ENCODE measurements at places on chromosomes 3 and 15. TPM values are rescaled to one million over a fixed set of nuclear protein-coding genes. Genes with fewer than 3 reads are reported as not detected.

CD86 gene
- 2.1 TPM for polyA plus RNA-seq

- no peak for DNase-seq
Observed at GRCh38 chr3:9151240-9151639, 98.2 kb downstream of the SRGAP3 start.

DNA sequence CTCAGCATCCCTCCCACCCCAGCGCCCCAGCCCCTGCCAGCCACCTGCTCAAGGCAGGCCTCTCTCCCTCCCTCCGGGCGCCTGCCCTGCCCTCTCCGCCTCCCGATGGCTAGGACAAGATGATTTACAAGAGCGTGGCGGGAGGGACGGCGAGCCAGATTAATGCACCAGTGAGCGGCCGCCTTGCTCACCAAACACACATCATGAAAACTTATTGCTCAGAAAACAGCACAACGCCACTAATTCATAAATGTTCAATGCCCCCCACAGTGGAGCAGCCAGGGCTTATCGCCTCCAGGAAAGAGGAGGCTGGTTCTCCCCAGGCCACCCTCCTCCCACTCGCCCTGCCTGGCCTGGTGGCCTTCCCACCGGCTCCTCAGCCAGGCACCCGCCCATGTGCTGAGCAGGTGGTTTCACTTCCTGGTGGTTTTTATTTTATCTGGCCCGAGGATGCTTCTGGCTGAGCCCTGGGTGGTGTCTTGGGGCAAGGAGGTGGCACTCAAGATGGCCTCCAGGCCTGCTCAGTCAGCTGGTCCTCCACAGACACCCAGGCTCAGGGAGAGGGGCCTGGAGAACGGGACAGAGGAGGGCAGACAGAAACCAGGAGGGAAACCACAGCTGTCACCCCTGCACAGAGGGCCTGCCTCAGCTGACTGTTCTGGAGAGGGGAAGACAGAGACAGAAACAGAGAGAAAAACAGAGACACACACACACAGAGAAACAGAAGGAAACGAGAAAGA lies 284.9 kb downstream of the UACA start:
- DNase-seq = no peak

GHSR gene
- polyA plus RNA-seq = not detected

LRCH3 gene
- 52.1 TPM for polyA plus RNA-seq

CACNA2D2 gene
- 33.6 TPM for polyA plus RNA-seq

IL17RD gene
- 12.2 TPM for polyA plus RNA-seq

- DNase-seq = no peak
Observed at GRCh38 chr3:61650719-61651410, 89.5 kb downstream of the PTPRG start.

DNA sequence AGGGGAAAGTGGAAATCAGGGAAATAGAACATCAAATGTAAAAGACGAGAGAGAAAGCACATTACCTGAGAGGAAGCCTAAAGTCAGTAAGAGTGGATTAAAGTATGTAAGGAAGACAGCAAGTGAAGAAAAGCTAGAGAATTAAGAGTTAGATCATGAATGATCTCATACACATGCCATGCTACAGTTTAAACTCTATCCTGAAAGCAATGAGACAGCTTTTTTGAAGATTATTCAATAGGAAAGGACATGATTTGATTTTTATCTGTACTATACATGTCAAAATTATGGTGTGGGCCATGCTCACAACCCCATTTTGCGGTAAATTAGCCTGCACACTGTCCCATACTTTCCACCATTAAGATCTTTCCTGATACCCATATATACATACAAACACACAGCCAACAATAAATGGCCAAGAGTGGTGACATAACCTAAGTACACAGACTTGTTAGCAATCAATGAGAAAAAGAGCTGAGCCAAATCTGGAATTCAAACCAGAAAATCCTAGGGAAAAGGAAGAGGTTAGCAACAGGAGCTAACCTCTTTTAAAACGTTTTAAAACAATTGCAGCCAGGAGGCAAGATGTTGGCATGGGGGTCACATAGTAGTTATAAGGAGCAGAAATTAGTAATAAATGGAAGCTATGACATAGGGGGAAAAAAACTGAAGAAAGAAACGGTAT lies 4.5 kb downstream of the MYO9A start:
- DNase-seq = no peak

GRCh38 chr3:119222391-119222790 lies 18.3 kb downstream of the B4GALT4 start:
- peak; percentile 52 for DNase-seq

- DNase-seq = no peak
Observed at GRCh38 chr15:96046620-96047240, 283.8 kb upstream of the NR2F2 start.

- DNase-seq = no peak
Observed at GRCh38 chr15:98505611-98506031, 142.7 kb upstream of the IGF1R start.

SGO1 gene
- polyA plus RNA-seq = 7.0 TPM

GP9 gene
- 2.4 TPM for polyA plus RNA-seq

DNA sequence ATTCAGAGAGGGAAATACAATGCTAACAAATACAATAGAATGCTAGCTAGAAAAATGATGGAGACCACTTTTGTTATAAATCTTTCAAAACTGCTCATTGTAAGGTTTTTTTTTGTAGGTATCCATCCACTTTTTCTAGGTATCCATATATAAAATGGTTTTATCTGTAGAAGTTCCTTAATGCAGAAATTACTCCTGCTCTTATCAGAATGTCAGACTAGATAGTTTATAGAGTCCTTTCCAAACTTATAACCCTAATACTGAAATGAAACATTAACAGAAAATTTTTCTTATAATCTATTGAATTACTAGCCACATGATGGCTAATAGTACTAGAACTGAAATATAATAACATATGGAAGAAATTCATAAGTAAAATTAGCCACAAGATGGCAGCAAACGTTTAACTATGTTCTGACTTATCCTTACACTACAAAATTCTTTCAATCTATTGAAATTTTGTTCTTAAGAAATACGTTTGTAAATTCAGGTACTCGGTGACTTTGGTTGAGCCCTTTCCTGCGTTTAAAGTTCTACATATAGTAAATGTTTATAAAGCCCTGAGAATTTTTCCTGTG lies 58.5 kb downstream of the ECT2 start:
- peak; percentile 51 for DNase-seq

- DNase-seq = no peak
Observed at GRCh38 chr3:142694225-142694624, 29.6 kb upstream of the TRPC1 start.

- no peak for DNase-seq
Observed at GRCh38 chr3:81891055-81891895, 129.8 kb upstream of the GBE1 start.

GRCh38 chr3:14792691-14793121 lies 26.1 kb upstream of the FGD5 start:
- DNase-seq = no peak

IGSF10 gene
- polyA plus RNA-seq = 34.3 TPM

ZPLD1 gene
- not detected for polyA plus RNA-seq

DNA sequence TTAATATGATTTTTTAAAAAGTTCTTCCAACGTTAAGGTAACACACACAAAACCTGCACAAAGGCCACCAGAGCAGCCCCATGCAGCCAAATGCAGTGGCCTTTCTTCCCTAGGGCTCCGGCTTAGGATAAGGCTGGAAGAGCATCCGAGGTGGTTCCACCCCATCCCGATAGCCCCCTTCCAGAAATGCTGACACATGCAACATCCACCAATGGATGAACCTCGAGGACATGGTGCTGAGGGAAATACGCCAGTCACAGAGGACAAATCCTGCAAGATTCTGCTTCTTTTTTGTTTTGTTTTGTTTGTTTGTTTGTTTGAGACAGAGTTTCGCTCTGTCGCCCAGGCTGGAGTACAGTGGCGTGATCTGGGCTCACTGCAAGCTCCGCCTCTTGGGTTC lies 199.3 kb upstream of the NSMCE3 start:
- no peak for DNase-seq

- DNase-seq = no peak
Observed at GRCh38 chr3:54746722-54747121, 181.1 kb downstream of the LRTM1 start.

APEH gene
- 116 TPM for polyA plus RNA-seq

DNA sequence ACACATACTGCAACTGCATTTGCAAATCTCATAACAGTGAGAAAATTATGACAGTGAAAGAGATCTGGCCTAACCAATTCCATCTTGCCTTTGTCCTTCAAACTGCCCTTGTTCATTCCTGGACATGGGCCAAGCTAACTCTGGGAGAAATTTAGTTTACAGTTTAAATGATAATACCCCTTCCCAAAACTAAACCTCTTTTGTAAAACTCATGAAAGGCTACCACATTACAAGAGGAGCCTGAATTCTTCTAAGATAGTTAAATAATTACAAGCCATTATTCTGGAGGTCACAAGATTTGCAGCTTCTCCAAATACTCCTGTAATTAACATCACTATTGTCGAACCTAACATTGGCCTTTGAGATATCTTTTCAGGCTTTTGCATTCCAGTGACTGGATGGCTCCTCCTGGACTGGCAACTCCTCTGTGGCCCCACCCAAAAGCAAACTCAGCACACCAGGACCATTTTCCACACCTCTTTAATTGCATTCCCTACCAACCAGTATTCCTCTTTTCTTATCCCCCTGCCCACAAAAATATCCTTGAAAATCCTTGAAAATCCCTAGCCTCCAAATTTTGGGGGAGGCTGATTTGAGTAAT lies 8.8 kb upstream of the FAM240A start:
- no peak for DNase-seq

GRCh38 chr15:69025320-69025719 lies 10.8 kb downstream of the NOX5 start:
- no peak for DNase-seq

DNA sequence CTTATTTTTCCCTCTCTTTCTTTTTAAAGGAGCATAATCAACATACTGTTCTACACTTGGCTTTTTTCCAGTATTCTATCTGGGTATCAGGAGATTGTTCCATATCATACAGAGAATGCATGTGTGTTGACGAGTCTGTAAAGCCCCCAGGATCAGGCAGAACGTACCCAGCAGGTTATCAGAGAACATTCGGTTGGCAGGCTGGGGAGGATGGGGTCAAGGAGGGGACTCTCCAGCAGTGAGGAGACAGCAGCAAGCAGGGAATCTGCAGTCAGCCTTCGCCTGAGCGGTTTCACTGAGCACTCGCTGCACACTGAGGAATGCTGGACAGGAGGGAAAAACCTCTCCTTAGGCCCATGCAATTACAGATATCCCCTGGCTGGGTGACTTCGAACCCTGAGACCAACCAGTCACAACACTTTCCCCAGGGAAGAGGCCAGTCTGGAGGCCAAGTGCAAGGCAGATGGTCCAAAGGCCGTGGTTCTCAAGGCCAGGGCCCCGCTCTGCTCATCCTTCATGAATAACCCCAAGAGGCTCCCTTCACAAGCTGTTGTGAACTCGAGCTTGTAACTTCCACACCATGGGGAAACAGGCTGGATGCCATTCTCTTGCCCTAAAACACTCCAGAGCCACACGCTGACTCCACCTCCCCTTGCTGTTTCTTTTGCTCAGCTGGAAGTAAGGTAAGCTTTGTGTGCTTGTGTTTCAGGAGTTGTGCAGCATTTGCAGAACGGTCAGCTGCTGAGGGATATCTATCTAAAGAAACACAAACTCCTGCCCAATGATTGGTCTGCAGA lies 60.1 kb downstream of the PXYLP1 start:
- DNase-seq = no peak

DNA sequence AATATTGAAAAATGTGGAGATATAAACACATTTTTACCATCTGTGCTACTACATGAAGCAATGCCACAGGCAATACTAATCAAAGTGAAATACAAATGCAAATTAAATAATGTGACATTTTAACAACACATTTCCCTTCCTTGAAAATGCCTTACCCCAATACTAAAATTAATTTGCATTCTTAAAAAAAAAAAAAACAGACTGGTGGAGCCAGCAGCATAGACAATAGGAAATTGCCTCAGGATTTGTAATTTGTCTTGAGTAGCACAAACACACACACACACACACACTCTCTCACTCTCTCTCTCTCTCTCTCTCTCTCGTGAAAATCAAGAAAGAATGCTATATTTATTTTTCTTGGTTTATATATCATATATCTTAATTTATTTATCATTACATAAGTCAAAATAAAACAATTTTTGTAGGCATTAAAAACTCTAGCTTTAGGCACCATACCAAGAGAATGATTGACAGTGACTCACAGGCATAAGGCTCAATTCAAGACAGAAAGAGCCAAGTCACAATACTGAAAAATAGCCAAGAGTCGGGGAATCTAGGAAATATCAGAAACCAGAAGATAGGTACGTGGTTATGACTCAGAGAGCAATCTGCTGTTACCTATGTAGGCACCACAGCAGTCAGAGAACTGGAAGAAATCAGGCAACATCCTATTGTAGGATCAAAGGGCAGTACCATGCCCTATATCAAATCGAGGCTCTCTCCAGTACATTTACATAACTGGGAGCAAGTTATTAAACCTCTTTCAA lies 23.0 kb downstream of the SUCNR1 start:
- DNase-seq = no peak

DNA sequence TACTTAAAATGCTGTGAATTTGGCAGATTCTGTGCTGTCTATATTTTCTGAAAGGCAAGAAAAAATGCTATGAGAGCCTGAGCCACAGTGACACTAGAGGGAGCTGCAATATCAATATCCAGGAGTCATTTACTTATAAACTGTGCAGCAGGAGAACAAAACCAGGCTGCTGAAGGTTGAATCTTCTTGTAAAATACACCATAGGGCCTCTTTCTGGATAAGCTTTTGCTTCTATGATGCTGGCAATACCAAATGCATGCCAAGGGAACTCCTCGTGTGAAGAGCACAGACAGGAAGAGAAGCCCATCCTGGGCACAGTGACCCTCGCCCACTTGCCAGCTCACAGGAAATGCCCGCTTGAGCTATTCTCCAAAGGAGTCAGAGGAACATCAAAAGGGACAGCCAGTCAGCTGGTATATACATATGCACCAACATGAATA lies 48.0 kb upstream of the TSPAN3 start:
- peak; percentile 49 for DNase-seq

GRCh38 chr3:101243285-101244211 lies 76.8 kb downstream of the IMPG2 start:
- DNase-seq = no peak
